ENCODE measurements at places on chromosomes 2 and 18.
A peak's percentile ranks its signal among the peaks of the same experiment; 100 is the strongest.

GRCh38 chr2:187569042-187569441 lies 14.8 kb upstream of the TFPI start:
- DNase-seq, result no peak

GRCh38 chr18:50401888-50402287 lies 27.0 kb downstream of the SKA1 start:
- DNase-seq, result peak; percentile 53

GRCh38 chr2:30666266-30666874 lies 140.9 kb downstream of the CAPN13 start:
- peak; percentile 94 for DNase-seq

GRCh38 chr18:80104364-80104779 lies 4.7 kb upstream of the ADNP2 start:
- peak; percentile 45 for DNase-seq

GRCh38 chr2:239947729-239948045 lies 77.5 kb downstream of the NDUFA10 start:
- DNase-seq, result no peak

DNA sequence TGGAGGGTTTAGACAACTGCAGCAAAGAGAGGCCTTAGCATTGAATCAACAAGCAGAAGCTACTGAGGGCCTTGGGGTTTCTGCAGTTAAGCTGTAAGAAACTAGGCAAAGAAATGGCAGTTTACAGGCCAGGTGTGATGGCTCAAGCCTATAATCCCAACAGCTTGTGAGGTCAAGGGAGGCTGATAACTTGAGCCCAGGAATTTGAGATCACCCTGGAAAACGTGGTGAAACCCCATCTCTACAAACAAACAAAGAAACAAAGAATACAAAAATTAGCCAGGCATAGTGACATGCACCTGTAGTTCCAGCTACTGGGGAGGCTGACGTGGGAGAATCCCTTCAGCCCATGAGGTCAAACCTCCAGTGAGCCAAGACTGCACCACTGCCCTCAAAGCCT lies 421.6 kb upstream of the CHST9 start:
- no peak for DNase-seq

DNA sequence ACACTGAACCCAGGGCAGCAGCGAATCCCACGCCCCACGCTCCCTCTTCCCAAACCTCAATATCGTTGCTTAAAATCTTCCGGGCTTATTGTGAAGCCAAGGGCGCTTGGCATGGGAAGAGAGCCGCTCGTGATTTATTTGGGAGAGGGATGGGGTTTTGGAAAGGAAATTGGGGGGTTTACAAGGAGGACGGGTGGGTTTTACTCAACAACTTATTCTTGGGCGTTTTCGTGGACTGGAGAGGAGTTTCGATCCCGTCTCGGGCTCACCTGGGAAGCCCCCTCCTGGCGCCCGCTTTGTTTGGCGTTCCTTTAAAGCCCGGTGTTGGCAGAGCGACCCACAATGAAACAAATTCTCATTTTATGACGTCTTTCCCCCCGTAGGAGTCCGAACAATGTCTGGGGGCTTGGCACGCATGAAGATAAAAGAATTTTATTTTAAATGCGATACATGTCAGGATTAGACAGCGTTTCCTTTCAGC lies 135.3 kb downstream of the INSIG2 start:
- no peak for DNase-seq

DNA sequence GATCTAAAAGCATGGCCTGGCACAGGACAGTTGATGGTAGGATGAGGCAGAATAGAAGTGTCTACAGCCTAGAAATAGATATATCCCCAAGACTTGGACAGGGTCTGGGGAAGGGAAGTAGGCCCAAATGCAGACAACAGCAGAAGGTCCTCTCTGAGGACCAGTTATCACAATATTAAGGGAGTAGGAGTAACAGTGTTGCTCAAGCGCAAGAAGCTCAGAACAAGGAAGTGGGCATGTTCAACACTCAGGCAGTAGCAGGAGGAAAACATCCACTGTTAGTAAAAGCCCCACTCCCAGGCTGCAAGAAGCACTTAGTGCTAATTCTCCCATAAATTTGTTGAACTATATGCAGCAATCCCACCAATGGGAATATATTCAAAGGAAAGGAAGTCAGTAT lies 314.7 kb downstream of the METTL4 start:
- no peak for DNase-seq

DNA sequence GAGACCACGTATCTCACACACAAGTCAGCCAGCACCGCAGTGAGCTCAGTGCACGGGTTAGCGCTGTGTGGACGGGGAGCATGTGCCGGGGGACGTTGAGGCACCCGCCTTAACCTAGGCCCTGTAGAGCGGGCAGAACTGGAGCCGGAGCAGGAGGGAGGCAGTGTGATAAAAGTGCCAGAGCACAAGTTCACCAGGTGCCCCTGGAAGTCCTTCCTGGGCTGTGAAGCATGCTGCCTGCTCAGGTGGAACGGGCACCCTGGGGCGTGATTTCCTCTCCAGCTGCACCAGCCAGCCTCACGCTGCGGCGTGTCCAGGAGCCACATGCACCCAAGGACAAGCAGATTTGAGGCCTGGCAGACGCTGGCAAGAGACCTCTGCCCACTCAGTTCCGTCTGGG lies 50.3 kb downstream of the ITGB1BP1 start:
- DNase-seq, result no peak

GRCh38 chr2:210086930-210087329 lies 84.3 kb downstream of the KANSL1L start:
- DNase-seq, result no peak

- peak; percentile 86 for DNase-seq
Observed at GRCh38 chr2:173831312-173832229, 133.6 kb downstream of the SP3 start.

DNA sequence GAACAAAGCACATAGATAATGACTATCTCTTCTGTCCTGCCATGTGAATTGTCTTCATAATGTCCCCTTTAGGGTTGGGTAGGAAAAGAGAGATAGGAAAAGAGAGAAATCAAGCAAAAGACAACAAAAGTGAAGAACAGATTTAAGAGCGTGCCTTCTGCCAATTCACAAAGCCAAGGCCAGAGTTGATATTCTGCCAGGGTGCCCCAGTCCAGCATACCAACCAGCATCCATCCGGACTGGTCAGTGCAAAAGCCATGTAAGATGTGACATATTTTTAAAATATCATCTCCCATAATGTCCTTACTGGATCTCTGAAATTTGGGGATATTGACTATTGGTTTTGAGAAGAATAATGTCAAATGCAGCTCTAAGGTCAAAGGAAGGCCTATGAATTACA lies 35.7 kb upstream of the KLF7 start:
- DNase-seq, result no peak

- DNase-seq, result no peak
Observed at GRCh38 chr2:109530712-109531111, 83.1 kb downstream of the SEPTIN10 start.

GRCh38 chr2:96306370-96306769 lies 1.0 kb upstream of the SNRNP200 start:
- DNase-seq, result no peak

DNA sequence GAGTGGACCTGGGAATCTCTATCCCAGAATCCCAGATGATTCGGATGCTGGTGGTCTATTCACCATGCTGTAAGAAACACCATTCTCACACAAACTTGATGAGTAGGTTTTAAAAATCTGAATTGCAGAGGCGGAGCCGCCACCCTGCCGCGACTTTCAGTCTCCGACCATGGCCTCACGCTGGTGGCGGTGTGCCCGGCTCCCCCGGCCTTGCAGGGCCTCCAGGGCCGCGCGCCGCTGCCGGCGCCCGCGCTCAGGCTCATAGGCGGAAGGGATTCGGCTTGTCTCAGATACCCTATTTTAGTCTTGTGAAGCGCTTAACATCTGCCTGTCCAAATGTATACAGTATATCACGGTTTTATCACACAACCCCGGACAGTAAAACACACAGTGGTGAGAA lies 2.6 kb upstream of the PPM1B start:
- no peak for DNase-seq

DNA sequence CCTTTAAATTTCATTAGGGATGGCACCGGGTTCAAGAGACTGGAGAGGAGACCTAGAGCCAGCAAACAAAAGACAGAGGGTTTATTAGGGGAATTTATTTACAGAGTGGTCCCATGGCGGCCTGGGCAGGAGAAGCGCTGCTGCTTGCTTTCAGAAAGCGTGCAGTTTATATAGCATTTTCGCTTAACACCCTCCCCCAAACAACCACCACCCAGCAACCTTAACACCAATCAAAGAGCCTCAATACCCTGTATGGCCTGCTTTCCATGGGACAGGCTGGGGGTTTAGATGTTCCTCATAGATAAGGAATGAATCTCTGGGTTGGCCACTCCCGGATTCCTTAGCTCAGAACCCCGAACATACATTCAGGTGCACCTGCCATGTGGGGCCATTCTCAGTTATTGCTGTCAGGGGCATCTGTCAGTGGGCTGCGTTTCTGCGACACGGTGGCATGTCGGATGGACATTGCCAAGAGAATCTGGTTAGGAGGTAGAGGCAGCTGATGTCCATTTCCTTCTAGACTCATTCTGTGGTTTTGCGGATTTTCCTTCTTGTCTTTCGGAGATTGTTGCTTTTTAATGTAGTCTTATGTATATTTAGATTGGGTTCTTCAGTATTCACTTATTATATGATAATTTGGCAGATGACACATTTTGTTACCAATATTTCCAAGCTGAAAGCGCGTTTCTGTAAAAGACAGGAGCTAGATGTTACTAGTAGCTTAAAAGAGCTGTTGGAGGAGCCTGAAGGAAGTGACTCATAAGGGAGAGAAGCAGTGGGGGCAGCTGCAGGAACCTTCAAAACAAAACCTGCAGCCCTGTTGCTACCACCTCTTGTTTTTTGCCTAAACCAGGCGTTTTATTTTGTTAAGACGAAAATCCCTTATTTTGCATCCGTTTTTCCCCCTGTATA lies 7.2 kb downstream of the AGAP1 start:
- peak; percentile 73 for DNase-seq

GRCh38 chr2:189046320-189046719 lies 72.1 kb downstream of the COL3A1 start:
- DNase-seq, result no peak

GRCh38 chr2:185895828-185896693 lies 157.5 kb downstream of the FSIP2 start:
- no peak for DNase-seq

GRCh38 chr18:36329684-36330434 lies 32.3 kb downstream of the FHOD3 start:
- no peak for DNase-seq

DNA sequence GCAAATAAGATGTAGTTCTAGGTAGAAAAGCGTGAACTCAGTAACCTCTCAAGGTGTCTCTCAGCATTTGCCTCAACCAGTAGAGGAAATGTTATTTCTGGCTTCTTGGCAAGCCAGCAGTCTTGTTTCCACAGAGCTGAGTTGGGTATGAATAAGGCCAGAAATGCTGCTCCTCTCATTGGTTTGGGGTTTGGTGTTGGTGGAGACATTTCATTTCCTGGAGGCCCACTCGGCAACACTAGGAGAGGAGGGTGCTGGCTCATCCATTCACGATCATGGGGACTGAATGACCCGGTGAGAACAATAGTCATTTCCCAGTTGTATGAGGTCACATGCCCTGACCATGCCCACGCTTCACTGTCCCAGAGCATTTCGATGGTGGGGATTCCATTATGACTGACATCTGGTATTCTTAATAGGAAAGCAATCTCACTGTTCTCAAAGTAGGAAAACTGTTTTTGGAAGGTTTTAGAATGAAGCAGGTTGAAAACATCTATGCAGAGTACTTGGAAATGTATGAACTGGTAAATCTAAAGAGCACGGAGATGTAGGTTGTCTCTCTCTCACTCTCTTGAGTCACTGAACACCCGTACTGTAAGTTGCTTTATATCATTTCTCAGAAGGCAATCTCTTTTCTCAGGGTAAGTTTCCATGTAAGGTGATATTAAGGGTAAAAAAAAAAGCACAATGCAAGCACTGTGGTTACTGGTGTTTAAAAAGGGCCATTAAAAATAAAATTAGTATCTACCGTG lies 37.1 kb upstream of the CTLA4 start:
- no peak for DNase-seq

DNA sequence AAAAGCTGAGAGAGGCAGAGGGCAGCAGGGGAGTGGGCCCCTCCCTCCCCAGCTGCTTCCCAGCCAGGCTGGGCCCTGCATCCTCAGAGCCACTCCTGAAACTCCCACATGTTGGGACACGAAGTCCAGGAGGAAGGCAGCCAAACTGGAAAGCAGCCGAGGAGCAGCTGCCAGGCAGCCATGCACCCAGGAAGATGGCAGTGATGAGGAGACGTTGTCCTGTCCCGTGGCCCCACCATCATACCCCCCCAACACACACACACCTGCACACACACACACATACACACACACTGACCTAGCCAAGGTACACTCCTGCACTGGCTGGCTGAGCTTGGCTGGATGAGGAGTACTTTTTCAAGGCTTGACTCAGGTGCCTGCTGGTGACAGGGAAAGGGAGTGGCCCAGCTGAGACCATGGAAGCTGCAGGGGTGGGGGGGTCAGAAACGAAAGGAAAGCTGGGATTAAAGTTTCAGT lies 106.0 kb downstream of the CYP26B1 start:
- DNase-seq, result no peak

GRCh38 chr18:58865701-58866065 lies 1.0 kb downstream of the ZNF532 start:
- no peak for DNase-seq

DNA sequence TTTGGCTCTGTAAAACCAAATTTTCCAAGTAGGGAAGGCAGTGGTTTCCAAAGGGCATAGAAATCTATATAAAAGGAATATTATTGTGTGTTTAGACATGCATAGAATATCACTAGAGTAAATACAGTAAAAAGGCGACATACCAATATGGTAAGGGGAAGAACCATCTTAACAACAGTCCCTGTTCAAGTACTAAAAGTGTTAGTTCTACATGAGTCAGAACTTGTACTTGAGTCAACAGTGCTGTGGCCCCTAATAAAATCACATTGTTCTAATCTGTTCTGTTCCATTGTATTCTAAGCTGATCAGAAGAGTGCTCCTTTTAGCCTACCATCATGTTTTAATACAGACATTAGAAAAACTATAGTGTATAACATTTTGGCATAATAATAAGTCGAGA lies 36.1 kb upstream of the TNFRSF11A start:
- DNase-seq, result no peak

- no peak for DNase-seq
Observed at GRCh38 chr2:26646986-26647672, 6.0 kb upstream of the CIB4 start.

DNA sequence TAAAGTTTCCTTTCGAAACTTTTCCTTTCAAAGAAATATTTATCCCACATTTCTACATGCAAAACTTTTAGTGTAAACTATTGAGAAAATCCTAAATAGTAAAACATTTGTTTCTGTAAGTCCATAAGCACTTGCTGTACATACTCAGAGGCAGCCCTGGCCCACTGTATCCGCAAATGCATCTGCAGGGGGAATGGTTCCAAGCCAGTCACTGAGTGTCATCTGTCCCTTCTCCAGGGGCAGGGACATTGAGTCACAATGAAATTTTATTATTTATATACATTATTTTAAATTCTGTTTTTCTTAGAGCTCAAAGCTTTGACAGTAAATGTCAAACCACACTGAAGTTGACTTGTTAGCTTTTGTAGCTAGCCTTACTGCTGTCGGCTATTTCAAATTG lies 367.2 kb downstream of the MTX2 start:
- DNase-seq, result no peak

Measured in choroid plexus epithelial cell (primary cell).